Dorsolateral prefrontal cortex (tissue), 122 donors: ENCODE measurements at places on chromosomes 11 and 22.

DNA sequence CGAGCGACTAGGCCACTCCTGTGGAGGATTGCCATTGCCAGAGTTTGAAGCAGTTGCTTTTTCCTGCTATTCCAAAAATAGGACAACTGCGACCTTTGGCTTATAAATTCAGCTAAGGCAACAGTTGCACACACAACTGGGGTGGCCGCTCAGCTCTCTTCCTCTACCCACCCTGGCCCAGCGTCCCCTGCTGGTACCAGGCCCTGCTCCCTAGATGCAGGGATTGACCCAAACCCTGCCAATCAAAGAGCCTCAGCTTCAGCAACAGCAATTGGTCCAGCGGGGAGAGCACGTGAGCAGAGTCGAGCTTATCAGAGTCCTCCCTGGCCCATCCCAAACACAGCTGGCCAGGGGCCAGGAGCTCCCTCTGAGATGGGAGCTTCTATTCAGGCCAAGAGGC lies 22.0 kb upstream of the CABP2 start:
- DNase-seq: no peak

DNA sequence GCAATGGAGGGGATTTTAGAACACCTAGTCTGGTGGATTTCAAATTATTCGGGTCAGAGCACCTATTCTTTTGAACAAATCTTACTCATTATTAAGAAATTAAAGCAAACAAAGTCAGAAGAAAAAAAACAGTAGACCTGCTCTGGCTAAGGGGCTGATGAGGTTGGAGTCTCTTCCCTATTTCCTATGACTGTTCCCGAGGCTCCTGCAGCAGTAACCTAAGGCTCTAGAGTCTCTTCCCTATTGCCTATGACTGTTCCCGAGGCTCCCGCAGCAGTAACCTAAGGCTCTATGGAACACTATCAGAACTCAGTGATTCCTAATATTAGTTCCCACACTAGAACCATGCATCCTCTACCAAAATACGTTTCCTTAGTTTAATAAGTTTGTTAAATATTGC lies 607.9 kb downstream of the NTM start:
- no peak for DNase-seq

GRCh38 chr11:95175818-95176380 lies 55.1 kb downstream of the SESN3 start:
- DNase-seq: no peak

- DNase-seq: no peak
Observed at GRCh38 chr11:123695231-123695630, 40.8 kb upstream of the SCN3B start.

DNA sequence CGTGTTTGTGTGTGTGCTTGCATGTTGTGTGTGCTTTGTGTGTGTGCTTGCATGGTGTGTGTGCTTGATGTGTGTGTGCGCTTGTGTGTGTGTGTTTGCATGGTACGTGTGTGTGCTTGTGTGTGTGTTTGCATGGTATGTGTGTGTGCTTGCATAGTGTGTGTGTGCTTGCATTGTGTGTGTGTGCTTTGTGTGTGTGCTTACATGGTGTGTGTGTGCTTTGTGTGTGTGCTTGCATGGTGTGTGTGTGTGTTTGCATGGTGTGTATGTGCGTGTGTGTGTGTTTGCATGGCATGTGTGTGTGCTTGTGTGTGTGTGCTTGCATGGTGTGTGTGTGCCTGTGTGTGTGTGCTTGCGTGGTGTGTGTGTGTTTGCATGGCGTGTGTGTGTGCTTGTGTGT lies 10.0 kb upstream of the MUC5AC start:
- DNase-seq: no peak

DNA sequence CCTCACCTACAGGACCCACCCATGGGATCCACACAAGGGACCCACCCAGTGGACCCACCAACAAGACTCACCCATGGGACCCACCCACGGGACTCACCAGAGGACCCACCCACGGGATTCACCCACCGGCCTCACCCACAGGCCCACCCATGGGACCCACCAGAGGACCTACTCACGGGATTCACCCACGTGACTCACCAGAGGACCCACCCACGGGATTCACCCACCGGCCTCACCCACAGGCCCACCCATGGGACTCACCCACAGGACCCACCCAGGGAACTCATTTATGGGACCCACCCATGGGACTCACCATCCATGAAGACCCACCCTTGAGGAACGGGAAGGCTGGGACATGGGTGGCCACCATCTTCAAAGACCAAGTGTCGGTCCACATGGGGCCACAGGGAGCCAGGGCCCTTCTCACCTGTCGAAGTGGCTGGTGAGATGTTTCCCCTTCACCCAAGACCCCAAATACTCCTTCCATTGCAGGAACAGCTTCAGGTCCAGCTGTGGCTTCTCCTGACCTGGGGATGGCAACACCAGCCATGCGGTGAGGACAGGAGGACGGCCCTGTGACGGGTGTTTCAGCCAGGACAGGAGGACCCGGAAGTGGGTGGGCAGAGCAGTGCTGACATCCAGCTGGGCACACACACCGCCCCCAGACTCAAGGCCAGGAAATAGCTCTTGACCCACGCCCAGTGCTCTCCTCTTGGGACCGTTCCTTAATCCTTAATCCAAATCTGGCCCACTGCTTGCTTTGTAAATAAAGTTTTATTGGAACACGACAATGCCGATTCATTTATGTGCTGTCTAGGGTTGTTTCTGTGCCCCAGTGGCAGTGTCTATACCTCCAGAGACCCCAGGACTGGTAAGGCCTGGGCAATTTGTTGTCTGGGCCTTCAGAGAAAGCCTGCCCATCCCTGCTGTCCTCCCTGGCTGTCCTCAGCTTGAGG lies 1005.1 kb downstream of the BRD1 start:
- DNase-seq: no peak

DNA sequence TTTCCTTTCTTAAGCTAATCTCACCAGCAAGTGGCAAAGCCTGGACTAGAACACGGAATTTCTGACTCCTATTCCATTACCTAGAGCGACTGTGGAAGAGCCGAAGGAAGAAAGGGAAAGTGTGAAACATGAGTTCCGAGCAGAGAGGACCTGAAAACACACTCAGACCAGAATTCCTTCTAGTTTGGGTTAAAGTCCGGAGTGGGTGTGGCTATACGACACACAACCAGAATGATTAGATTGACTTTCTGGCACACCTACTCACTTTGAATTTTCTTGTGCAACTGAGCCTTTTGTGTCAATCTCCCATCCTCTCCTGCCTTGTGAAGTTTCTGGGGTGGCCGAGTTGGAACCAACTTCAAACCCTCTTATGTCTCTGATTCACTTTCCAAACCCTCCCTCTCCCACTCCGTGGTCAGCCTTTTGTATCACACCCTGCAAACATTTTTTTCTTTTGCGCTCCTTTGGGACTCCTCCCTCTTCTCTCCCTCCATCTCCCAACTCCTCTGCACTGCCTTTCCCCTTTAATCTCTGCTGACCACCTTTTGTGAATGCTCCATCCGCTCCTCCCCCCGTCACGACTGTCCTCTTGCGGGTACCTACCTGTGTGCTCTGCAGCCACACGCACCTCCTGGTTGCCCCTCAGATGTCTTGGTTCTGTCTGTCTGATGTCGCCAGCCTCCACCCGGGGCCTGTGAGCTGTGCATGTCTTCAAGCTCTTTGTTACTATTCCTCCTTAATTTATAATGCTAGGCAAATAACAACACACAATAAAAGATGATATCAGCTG lies 86.3 kb upstream of the BLID start:
- no peak for DNase-seq

DNA sequence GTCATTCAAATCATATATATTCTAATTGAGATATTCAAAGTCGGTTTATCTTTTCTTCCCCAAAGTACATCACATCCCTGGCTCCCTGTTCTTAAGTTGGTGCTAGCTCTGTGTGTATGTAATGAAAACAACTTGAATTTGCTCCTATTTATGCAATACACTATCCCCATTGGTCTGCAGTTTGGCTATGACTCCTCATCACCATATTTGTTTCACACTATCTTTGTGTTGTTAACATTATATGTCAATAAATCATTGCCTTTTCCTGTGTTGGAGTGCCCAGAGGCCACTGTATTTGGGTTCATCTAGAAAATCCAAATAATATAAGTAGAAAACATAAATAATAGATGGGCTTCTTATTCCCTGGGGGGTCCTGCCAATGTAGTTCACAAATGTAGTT lies 306.6 kb upstream of the TENM4 start:
- DNase-seq: no peak

DNA sequence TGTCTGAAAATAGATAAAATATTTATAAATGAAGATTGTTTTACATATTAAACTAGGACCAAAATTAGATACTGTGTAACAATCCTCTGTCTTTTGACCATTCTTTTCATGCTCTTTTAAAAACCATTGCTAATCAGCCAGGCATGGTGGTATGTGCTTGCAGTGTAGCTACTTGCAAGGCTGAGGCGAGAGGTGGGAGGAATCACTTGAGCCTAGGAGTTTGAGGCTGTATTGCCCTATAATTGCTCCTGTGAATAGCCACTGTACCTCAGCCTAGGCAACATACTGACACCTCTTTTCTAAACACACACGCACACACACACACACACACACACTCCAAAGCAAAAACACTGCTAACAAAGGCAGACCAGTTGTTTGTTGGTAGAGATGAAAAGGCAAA lies 259.2 kb downstream of the JRKL start:
- DNase-seq: no peak

GRCh38 chr11:64752175-64752970 lies 7.4 kb downstream of the PYGM start:
- no peak for DNase-seq

DNA sequence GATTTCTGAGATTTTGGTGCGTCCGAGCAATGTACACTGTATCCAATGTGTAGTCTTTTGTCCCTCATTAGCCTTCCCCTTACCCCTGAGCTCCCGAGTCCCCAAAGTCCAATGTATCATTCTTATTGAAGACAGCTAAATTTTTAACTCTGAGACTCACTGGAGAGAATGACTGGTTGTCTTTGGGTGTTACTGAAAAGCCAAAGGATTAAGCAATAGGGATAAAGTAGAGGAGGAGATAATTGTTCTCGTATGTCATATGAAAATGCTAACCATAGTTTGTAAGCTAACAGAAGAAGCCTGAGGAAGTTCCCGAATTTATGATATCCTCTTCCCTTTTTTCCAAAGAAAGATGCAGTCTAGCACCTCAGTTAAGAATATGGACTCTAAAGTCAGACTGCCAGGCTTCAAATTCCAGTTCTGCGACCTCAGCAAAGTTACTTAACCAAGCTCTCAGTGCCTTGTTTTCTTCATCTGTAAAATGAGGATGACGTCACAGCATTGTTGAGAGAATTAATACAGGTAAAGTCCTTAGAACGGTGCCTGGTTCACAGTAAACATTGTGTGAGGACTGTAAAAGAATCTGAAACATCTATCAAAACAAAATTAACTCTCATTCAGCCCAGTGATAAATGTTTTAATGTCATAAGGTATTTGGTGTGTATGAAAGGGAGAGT lies 1.6 kb upstream of the MSANTD2 start:
- no peak for DNase-seq

DNA sequence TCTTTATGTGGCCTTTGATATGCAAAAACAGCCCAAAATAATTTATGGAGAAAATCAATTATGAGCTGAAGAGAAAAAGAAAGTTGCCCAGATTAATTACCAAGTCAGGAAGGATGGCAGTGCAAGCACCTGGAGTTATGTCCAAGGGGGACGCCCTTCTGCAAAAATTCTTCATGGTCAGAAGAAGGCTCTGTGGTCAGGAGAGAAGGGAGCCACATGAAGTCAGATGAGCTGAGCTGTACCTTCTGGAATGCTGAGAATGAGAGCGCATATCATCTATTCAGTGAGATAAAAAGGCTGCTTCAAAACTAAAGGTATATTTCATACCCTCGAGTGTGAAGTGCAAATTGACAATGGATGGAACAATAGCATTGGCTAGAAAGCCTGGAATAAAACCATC lies 607.4 kb downstream of the NTM start:
- DNase-seq: no peak

DNA sequence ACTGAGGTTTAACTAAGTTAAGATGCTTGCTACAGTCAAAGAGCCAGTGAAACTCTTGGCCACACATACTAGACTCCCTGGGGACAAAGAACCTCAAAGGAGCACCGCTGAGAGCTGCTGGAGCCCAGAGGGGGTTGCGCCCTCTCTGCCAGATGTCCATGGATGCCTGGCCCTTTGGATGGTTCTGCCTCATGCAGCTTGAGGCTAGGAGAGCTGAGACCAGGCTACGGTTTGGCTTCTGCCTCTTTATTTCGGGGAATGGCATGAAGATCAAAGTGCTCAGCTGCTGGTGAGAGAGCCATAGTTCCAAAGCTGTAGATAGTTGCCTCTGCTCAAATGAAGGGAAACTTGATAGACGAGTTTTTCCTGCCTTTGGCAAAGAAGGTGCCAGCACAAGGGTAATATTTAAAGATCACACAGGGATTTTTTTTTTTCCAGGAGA lies 43.0 kb downstream of the RASSF10 start:
- DNase-seq: no peak

DNA sequence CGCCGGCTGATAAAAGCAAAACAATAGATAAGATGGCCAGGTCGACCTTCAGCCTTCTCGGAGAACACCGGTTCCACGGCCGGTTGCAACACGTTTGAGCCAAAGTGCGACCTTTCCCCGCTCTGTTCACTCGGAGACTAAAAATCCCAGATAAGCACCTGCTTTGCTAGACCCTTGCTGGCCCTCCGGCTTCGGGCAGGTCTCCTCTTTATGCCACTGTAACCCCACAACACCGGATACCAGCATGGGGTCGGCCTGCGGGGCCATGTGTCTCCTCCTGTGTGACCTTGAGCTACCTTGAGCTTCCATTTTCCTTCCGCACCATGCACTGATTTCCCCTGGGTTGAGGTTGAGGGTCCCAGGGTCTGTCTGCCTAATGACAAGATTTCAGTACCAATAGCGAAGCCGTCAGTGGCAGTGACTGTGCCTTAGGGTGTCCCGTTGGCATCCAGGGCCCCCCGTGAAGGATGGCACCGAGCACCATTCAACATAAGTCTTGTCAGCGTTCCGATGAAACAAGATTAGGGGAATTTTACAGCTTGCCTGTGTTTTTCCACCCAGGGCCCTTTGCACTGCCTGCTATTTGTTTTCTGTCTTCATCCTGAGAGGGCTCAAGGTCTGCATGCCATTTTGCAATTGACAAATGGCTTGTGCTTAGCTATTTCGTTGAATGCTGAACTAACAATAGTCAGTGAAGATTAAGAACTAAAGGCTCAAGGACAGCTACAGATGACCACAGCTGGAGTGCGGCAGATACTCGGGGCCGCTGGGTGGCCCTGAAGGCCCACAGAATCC lies 118.6 kb downstream of the KCNQ1 start:
- no peak for DNase-seq

- DNase-seq: no peak
Observed at GRCh38 chr11:119316729-119317591, at the start of gene MCAM. MCAM (minus strand) TSS chr11:119317130; CDS start chr11:119317101, 29 bp downstream.

DNA sequence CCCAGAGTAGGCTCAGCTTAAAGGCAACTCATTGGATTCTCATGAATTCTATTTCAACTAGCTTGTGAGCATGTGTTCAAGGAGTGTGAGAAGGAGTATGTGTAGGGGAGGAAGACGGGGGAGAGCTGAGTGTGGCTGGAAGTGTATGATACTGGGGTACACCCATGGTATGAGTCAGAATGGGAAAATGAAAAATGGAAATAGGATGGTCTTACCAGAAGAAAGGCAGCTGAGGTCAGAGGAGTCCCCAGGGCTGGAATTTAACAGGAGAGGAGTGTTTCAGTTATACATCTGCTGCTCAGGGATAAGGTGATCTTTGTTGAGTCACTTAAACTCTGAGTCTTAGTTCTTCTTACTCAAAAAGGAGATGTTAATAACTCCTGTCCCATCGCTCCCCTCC lies 6.7 kb upstream of the ADAMTS15 start:
- DNase-seq: no peak

- no peak for DNase-seq
Observed at GRCh38 chr22:48843640-48844039, 984.0 kb downstream of the BRD1 start.
